Stimulated activated CD8-positive, alpha-beta memory T cell treated with anti-CD3 and anti-CD28 coated beads, Interleukin-4, amount 100 ng/mL, for 4 hours (primary cell): ENCODE measurements at places on chromosomes 13 and 19.

- DNase-seq = no peak
Observed at GRCh38 chr13:43694146-43694664, 92.6 kb downstream of the ENOX1 start.

- DNase-seq = no peak
Observed at GRCh38 chr19:16736709-16737108, 17.1 kb downstream of the NWD1 start.

- no peak for DNase-seq
Observed at GRCh38 chr19:30734669-30735068, 362.5 kb downstream of the ZNF536 start.

DNA sequence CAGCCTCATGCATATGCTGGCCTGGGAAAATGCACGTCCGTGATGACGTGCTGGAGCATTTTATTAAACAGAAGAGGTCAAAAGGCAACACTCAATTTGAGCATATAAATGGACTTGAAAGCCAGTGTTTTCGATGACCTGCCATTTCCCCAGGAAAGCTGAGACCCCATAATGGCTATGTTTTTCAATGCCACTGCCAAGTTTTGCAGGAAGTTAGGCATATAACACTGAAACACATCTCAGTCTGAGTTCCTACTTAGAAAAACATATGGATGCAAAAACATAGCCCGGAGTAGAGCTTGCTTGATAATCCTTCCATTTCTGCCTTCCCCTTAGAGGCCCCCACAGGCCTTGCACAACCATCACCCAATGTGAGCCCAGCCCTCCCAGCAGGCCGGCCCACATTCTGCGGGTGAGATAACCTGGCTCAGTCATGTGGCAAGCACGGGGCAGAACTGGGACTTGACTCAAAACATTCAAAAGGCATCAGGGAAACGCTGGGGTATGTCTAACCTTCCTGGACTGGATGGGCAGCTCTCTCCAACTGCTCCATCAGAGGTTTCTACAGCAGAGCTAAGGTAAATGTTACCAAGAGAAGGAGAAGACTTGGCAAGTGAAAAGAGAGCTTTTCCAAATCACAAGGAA, 24.9 kb downstream of the EPS15L1 start:
- DNase-seq = no peak
